ENCODE measurements at places on chromosomes 1 and 21.

GRCh38 chr1:154466206-154466605 lies 35.8 kb upstream of the TDRD10 start:
- no peak for DNase-seq

DNA sequence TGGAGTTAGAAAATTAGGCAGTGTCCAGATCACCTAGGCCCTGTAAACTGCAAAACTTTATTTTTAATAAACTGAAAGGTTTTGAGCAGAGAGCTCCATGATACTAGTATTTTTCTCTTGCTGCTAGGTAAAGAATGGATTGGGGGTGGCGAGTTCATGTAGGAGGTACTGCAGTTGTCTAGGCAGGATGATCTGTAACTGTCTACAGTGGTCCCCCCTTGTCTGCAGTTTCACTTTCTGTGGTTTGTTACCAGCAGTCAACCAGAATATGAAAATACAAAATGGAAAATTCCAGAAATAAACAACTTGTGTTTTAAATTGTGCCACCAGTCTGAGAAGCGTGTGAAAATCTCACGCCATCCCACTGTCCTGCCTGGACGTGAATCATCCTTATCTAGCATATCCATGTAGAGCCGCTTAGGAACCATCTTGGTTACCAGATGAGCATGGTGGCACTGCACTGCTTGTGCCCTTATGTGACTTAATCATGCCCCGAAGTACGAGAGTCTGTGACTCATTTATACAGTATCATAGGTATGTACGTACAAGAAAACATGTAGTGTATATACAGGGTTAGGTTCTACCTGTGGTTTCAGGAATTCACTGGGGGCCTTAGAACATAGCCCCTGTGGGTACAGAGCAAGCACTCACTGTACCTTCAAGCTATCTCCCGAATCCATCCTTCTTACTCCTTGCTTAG lies 94.2 kb downstream of the AHCTF1 start:
- peak; percentile 29 for DNase-seq

GRCh38 chr1:52603630-52604029 lies 1.5 kb downstream of the GPX7 start:
- no peak for DNase-seq

GRCh38 chr1:36365381-36365780 lies 20.3 kb downstream of the STK40 start:
- peak; percentile 80 for DNase-seq

- no peak for DNase-seq
Measured at GRCh38 chr1:189253601-189254350, 1223.9 kb downstream of the BRINP3 start.

All from hematopoietic multipotent progenitor cell treated with erythropoietin and hydrocortisone succinate and interleukin-3 and kit ligand, for 6 days (in vitro differentiated cells).